ENCODE measurements at places on chromosomes 1 and 21.

DNA sequence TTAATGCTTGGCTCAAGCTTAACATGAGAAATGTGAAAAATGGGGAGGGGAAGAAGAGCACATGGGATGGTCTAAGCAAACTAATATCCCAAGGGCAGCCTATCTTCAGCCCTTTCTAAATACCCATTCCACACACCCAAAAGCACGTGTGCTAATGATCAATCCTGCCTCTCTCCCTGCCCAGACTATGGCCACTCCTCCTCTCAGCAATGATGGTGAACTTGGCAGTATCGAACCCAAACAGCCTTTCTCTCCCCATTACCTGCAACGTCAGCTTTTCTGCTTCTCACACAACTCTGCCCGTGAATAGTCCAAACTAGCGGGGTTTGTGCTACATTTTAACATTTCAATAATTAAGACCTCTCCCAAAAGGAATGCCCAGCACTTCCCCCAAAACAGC is 41.6 kb downstream of the SSBP3 start:
- DNase-seq: no peak

DNA sequence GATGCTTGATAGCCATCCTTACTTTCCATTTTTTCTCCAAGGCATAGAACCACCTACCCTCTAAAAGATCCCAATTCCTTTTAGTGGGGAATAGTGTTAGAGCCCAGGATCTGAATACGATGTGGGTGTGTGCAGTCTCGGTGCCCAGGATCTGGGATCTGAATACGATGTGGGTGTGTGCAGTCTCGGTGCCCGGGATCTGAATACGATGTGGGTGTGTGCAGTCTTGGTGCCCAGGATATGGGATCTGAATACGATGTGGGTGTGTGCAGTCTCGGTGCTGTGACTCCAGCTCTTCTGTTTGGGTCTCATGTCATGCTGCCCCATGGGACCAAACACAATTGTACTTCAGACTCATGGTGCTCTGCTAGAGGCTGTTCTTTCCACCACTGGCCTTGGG is 265.5 kb downstream of the TRABD2B start:
- DNase-seq: no peak

DNA sequence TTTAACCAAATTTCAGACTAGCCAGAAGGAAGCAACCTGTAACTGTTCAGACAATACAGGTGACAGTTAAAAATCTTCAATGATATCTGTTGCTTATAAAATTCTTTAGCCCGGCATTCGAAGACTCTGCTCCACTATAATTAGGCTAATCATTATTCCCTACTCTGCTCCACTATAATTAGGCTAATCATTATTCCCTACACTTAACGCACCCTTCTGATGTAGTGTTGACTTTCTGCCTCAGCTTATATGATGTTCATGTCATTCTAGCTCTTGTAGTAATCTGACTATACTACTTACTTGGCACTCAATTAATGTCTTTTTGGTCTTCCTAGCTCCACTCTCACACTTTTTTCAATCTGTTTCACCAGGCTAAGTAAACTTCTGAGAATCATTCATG is 13.3 kb downstream of the TESK2 start:
- DNase-seq: no peak

DNA sequence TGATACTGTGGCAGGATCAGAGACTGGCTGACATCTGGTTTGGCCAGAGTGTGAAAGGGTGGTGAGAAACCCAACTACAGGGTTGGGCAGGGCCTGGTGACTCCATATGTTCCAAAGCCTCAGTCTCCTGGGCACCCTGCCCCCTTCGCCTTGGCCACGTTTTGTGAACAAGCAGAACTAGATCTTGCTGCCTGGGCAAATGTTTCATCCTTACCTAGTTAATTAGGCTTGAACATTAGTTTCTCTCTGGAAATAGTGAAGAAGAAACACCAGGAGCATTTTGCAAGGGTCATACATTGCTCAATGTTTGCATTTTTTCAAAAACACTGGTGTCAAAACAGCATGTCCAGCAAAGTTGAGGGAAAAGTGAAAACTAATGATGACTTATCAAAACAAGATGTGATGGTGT is 60.5 kb downstream of the MAP3K7CL start:
- no peak for DNase-seq

DNA sequence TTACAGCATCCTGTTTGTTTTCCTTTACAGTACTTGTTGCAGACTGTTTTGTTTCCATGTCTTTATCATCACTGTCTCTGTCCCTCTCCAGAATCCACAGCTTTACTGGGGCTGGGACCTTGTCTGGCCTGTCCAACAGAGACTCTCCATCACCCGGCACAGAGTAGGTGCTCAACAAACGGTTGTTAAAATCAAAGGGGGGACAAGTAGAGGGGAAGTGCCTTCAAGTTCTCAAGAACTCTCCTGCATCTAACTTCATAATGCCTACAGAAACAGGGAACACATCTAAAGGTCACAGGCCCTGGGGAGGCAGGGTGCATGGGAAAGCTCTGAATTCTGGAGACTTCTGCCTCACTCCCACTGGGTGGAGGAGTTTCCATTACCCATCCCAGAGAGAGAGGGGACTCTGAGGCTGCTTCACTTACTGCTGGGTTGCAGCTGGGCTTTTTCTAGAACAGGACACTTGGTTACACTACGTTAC is 2.3 kb upstream of the ECE1 start:
- no peak for DNase-seq

DNA sequence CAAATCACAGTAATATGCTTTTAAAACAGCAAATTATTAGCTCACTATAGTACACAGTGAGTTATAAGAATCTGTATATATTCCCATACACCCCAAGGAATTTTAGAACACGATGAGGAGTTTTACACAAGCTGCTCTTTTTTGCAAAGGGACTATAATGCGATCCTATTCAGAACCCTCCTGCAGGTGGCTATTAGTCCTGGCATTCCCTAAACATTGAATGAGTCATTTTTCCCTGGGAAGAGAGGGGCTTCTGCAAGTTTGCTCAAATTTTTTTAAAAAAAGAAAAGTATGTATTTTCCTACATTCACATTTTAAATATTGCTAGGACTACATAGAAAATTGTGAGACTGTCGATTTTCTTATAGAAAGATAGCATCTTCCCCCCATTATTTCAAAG is 106.3 kb downstream of the COL11A1 start:
- no peak for DNase-seq

GRCh38 chr1:229885568-229886495 is 181.2 kb upstream of the GALNT2 start:
- no peak for DNase-seq

- DNase-seq: no peak
These were observed 44.2 kb downstream of the MAP3K7CL start for GRCh38 chr21:29174607-29175013.

- DNase-seq: no peak
These were observed 32.5 kb downstream of the PEX14 start for GRCh38 chr1:10507111-10507879.

- no peak for DNase-seq
These were observed 12.7 kb downstream of the TRPM2 start for GRCh38 chr21:44365967-44366585.

DNA sequence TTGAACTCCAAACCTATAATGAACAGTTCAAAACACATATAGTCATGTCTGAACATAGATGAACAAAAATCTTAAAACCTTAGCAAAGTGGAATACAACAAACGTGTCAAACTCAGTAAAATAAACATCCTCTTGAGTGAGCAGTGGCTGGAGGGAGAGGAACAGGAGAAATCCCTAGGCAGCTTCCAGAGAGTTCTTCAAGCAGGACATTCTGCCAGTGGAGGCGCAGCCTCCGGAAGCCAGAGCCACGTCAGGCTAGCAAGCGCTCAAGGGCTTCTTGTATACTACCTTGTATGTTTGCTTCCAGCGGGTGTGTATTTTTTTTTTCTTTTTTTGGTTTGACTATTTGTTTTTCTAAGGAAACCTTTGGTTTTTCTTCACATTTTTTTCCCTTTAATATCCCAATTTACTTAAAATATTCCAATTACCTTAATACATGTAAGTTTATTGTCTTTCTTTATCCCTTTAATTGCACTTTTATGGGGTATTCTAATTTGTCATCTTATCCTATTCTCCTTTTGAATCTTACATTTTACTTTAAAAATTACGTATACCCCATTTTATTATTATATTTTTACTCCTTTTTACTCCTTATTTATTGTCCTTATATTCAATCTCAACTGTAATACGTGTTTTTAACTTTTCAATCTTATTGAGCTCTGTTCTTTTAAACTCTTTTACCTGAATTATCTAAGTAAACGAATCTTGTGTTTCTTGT is 42.0 kb downstream of the COLGALT2 start:
- DNase-seq: no peak

DNA sequence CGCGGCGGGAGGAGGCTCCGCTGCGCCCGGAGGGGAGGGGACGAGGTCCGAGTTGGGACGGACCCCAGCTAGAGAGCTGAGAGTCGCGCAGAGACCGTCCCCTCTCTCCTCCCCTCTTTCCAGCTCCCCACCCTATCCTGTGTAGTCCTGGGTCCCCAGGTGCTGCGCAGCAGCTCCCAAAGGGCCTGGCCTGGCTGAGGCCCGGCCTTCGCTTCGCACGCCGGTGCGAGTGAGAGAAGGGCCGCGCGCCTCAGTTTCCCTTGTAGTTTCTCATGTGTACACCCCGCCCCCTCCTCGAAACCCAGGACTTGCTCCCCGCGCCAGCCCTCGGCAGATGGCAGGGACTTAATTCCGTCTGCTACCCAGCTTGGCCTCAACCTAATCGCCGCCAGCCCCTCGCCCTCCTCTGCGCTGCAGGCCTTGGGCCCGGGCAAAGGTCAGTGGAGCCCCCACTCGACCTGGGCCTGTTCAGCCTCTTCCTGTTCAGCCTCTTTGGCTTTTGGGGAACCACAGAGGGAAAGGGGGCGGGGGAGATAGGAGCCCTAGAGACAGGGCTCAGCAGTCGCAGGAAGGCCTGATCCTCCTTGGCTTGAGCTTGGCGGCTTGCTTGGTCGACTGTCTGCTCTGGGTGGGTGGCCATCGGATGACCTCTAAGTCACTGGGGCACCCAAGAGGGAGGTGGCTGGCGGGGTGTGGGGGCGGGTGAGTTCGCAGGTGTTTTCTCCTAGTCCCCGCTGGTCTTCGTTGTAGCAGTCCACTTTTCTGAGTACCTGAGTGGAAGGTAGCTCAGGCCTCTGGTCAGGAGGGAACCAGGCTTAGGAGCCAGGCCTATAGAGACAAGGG is 1.0 kb downstream of the ZNF687 start:
- DNase-seq: no peak

GRCh38 chr1:185158800-185159199 is 1.8 kb downstream of the SWT1 start:
- no peak for DNase-seq

DNA sequence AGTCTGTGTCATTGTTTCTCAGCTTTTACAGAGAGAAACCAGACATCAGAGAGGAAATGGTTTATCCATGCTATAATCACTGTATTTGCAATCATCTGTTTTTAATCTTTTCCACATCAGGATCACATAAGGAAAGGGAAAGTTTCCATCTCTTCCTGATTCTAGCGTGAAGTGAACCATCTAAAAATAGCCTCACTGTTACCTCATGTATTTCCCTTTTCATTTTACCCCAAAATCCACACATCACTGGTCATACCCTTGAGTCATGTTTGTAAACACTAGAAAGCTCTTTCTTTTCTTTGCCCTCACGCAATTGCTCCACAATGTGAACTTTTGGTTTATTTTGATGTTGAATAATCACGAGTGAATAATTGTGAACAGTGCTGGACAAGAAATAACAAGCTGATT is 146.0 kb downstream of the PLA2G4A start:
- DNase-seq: peak; percentile 92

- no peak for DNase-seq
These were observed at the start of gene PEA15 for GRCh38 chr1:160205242-160206035. PEA15 (plus strand) TSS chr1:160205384; CDS start chr1:160211545, 6,161 bp downstream.

DNA sequence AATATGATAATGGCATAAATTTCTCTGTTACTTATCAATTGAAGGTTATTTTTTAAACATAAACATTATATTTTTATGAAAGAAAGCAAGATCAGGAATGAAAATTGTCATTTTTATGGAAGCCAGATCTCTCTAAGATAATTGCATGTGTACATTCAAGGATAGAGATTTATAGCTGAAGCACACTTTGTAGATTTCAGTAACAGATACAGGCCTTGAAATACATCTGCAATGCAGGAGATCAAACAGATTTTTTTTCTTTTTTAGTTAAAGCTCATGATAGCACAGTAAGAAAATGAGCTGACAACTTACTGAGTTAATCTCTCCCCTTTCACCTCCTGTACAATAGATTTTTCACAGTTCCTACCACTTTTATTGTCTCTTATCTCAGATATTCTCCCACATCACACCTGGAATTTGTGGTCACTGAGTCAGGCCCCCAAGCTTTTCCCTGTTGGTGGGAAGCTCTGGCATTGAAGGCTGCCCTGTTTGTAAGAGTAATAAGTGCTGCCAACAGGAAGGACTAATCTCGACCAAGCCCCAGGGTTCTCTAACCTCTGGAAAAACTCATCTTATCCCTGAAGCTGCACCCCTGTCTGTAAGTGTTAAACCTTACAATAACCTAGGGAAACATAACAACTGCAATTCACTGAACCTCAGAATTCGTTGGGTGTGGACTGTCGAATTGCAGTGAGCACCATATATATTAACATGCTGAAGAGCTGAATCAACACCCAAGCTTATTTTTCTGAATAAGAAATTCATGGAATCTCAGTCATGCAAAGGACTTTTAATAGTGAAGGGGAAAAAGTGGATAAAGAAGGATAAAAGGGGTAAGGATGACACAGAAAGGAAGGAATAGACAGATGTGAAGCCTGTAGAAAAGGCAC is 599.0 kb downstream of the LMO4 start:
- DNase-seq: no peak

- DNase-seq: no peak
These were observed 47.6 kb downstream of the ATP6V1G3 start for GRCh38 chr1:198492872-198493271.

DNA sequence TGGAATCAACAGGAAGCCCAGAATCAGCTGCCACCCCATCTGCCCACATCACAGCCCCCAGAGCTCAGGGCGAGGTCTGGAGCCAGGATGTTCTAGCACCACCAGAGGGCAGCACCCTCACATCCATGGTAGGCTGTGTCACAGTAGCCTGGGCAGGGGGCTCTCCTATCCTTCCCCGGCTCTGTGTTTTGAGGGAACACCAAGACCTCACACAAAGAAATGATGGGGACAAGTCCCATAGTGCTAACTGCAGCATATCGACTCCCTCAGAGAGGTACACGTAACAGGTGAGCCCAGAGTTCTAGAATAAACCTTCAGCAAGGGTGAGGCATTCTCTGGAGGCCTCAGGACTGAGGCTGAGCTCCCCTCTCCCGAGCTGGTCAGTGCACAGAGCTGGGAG is 2.3 kb upstream of the KCNC4 start:
- no peak for DNase-seq

GRCh38 chr1:119795261-119796200 is 15.7 kb downstream of the REG4 start:
- DNase-seq: no peak

GRCh38 chr1:177017287-177017852 is 147.1 kb downstream of the ASTN1 start:
- no peak for DNase-seq

- DNase-seq: no peak
These were observed 2.2 kb downstream of the NRIP1 start for GRCh38 chr21:15062606-15062965.

- no peak for DNase-seq
These were observed 30.3 kb downstream of the WNT4 start for GRCh38 chr1:22112554-22112953.

Data from glomerular endothelial cell (primary cell).